Caki2 (cell line): ENCODE measurements at places on chromosomes 12 and 14.
A peak's percentile ranks its signal among the peaks of the same experiment; 100 is the strongest.

DNA sequence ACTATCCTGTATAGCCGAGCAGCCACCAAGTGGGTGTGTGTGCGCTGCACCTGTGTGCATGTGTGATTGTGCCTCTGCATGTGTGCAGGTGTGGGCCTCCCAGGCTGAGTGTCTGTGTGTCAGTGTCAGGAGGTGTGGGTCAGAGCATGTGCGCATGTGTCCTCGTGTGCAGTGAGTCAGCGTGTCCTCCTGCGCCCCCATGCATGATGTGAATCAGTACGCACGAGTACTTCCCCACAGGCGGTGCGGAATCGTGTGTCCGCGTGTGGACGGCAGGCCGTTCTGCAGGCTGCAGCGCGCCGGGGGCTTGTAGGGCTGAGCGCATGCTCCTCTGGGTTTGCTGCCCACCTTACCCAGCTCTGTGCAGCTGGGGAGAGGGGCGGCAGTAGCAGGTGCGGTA, 34.2 kb downstream of the DTX1 start:
- DNase-seq, result no peak

GRCh38 chr14:90828642-90829487, 12.6 kb upstream of the TTC7B start:
- no peak for DNase-seq

DNA sequence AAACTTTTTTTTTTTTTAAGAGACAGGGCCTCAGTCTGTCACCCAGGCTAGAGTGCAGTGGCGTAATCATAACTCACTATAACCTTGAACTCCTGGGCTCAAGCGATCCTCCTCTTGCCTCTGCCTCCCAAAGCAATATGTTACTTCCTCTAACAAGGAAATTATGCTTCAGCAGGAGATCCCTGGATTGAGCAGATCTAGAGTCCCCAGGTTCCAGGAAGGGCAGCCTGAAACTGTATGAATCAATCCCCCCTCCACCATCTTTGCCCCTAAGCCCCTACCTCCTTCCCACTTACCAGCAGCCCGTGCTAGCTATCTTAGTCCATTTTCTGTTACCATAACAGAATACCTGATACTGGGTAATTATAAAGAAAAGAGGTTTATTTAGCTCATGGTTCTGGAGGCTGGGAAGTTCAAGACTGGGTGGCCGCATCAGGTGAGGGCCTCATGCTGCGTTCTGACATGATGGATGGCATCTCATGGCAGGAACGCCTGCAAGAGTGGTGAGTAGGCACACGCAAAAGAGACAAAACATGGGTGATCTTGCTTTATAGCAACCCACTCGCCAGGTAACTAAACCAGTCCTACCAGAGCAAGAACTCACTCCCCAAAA, 5.0 kb downstream of the TAMALIN start:
- DNase-seq, result no peak

- peak; percentile 82 for DNase-seq
Observed at GRCh38 chr12:632102-632696, 31.0 kb downstream of the NINJ2 start.

GRCh38 chr12:51531978-51532497, 59.0 kb upstream of the SCN8A start:
- DNase-seq, result peak; percentile 77

DNA sequence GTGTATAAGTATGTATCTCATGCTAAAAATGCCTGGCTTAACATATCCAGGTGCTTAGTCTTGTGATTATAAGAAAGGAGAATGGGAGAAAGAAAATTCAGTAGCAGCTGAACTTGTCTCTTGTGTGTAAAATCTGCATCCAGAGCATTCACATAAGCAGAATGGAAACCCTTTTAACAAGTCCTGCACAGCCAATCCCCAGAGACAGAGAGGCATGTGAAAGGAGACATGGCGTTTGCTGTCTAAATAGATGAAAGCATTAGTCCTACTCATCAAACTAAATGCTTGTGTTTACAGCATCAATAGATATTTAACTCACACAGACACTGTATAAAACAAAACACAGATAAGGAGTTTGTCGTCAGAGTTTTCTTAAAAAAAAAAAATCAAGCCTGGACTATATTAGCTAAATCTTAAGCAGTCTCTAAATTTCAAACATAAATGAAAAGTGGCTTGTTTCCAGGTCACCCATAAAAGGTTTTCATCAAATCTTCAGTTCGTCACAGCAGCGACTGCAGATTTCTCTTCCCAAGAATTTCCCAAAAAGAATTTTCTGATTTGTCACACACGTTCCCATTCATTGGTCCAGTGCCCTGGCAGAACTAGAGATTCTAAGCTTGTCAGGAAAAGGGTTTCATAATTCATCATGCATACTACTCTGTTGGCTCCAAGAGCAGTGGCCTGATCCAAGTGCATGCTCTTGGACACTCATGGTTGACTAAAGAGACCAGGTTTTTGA, 249.2 kb downstream of the BTG1 start:
- no peak for DNase-seq

- no peak for DNase-seq
Observed at GRCh38 chr12:74370608-74371216, 166.9 kb upstream of the ATXN7L3B start.

DNA sequence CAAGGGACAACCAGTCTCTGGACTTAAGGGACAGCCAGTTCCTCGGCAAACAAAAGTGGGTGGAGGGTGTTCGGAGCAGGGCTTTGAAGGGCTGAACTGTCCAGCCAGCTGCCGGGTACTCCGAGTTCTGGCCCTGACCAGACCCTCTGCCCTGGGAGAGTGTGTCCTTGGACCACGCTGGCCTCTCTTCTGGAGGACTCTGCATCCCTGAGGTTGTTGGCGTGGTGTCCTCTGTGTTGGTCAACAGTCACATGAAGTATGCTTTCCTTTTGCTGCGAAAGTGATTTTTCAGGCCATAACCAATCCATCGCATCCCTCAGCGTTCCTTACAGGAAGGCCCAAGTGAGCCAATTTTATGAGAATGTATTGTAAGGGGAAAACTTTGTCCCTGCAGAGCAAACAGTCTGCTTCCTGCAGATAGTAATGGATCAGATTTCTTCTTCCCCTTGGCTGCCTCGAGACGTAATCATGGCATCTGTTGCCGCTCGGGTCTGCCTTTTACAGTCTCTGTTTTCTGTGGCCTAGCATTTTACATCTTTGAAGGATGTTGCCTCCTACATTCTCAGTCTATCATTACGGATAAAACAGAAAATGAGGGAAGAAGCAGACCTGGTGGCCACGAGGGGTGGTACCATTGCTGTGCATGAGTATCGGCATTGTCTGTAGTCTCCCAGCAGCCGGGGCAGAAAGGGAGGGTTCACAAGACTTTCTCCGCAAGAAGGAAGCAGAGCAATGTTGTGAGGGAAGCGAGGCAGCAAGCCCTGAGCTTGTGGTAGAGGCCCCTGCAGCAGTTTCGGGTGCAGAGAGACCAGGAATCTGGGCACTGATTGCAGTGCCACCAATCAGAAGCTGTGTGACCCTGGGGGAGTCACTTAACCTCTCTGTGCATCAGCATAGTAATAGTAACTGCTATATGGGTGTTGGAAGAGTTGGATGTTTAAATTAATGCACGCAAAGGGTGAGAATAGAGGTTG, 47.4 kb downstream of the SMIM41 start:
- no peak for DNase-seq

GRCh38 chr14:94890785-94891184, 120.9 kb upstream of the GSC start:
- no peak for DNase-seq

- DNase-seq, result no peak
Observed at GRCh38 chr12:105729926-105730325, 399.4 kb downstream of the C12orf75 start.

DNA sequence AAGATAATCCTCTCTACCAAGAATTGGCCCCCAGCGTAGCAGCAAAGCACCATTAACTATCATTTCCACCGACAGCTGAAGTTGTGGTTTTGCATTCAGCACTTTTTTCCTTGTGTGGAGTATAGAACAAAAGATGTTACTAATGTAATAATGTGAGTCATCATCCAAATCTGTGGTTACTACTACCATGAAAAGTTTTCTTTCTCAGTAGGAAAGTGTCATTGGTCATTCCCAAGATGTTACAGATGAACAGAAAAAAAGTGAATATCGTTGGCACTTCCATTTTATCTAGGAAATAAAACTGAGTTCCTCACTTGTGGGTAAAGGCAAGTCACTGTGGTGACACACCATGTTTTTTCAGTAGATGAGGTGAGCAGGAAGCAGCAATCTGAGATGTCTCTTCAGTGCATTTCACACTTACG, 30.3 kb upstream of the IFNG start:
- no peak for DNase-seq

- DNase-seq, result no peak
Observed at GRCh38 chr12:117582135-117582784, 220.8 kb upstream of the NOS1 start.

DNA sequence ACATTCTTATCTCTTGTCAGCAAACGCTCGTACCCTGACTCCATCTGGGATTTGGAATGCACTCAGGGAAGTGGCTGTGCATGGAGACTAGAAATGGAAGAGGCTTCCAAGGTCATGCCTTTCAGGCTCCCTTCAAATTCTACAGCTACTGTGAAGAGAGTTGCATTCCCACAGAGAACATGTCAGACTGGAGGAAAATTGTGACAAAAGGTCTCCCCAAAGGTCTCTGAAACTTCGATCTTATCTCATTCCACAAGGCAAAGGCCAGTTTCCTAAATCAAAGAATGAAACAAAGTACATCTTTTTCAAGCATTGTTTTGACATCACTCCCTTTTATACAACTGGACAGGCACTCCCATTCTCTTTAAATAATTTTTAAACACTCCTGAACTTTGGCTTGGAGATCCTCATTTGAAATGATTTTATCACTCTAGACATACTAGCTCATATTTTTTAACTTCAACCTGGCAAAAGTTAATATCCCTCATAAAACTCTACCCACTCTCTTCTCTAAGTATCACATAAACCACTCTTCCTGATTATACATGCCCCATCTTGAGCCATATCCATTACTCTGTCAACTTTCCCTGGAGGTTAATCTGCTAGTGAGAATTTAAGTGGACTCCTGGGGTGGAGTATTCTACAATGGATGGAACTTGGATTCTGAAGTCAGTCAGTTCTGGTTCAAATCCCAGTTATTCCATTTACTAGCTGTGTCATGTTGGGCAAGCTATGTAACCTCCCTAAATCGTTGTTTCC, 218.1 kb upstream of the HMGA2 start:
- DNase-seq, result no peak

GRCh38 chr14:25351269-25351668, 301.3 kb upstream of the STXBP6 start:
- no peak for DNase-seq
